Stimulated activated CD8-positive, alpha-beta memory T cell treated with anti-CD3 and anti-CD28 coated beads, Interleukin-2, amount 100 ng/mL, for 48 hours (primary cell): ENCODE measurements at places on chromosomes 13 and 19.

GRCh38 chr13:31747966-31748365 lies 8.6 kb downstream of the RXFP2 start:
- DNase-seq, result no peak

DNA sequence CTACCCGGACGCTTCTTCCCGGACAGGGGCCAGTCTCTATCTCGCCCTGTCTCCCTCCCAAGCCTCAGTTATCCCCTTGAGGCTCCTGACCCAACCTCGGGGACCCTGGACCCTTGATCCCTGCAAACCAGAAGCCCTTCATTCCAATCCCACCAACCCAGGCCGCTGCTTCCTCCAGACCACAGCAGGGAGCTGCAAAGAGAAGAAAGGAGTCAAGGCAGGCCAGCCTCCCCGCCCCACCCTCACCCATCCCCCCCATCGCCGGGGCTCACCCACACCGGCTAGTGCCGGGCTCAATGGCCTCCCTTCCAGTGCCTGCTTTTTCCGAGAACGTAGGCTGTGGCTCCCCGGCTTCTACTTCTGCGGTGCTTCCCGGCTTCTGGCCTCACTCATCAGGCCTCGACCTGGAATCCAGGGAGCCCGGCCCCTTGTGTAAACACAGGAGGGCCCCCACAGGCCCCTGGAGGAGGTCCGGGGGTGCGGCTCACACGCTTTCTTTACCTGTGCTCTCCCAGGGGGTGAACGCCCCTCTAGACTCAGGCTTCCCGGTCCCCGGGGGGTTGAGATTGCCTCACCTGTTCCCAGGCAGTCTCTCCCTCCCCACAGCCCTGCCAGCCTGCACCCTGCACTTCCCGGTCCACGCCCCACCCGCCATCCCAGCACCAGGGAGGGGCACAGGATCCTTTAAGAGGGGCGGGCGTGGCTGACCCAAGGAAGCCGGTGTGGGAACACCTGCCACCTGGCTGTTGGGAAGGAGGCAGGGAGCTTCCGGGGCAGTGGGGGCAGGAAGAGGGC lies at the start of gene FAM83E:
FAM83E (minus strand) TSS at position 641 of the 795 bp plus-strand sequence. CDS start 1,704 bp downstream, outside the sequence.
- DNase-seq, result no peak

GRCh38 chr13:79403113-79403512 lies 2.9 kb downstream of the RBM26 start:
- no peak for DNase-seq

- DNase-seq, result no peak
Measured at GRCh38 chr19:49946415-49946814, 14.6 kb downstream of the SIGLEC11 start.

- DNase-seq, result no peak
Measured at GRCh38 chr13:22086597-22087330, 415.9 kb downstream of the FGF9 start.

- DNase-seq, result no peak
Measured at GRCh38 chr19:28316464-28316863, 896.5 kb downstream of the UQCRFS1 start.

DNA sequence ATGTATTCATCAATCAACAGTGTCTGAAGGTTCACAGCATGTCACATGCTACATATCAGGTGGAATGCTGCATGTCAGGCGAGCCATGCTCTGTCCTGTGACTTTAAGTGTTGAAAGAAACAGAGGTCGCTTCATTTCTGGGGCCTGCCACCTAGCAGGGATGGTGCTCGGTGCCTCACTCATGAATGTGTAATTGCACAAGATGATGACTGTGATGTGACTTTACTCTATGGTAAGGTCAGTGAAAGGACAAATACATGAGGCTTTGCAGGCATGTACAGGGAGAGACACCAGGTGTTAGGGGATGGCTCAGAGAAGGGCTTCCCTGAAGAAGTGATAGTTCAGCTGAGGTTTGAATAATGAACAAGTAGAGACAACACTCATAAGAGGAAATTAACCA lies 66.7 kb downstream of the FRY start:
- DNase-seq, result no peak

DNA sequence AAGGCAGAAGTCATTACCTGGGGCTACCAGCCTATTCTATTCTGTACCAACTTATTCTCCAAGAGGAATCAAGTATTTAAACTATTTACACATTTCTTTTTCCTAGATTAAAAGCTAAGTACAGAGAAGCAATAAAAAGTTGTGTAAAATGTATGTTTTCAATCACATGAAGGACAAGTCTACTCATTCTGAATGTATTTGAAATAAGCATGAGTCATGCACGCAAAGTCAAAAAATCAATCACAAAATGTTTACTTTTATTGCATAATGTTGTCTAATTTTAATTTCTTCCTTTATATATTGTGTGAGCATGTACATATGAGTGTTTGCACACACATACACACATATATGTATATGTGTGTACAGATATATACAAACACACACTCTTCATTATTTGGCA lies 136.7 kb downstream of the DACH1 start:
- DNase-seq, result no peak

DNA sequence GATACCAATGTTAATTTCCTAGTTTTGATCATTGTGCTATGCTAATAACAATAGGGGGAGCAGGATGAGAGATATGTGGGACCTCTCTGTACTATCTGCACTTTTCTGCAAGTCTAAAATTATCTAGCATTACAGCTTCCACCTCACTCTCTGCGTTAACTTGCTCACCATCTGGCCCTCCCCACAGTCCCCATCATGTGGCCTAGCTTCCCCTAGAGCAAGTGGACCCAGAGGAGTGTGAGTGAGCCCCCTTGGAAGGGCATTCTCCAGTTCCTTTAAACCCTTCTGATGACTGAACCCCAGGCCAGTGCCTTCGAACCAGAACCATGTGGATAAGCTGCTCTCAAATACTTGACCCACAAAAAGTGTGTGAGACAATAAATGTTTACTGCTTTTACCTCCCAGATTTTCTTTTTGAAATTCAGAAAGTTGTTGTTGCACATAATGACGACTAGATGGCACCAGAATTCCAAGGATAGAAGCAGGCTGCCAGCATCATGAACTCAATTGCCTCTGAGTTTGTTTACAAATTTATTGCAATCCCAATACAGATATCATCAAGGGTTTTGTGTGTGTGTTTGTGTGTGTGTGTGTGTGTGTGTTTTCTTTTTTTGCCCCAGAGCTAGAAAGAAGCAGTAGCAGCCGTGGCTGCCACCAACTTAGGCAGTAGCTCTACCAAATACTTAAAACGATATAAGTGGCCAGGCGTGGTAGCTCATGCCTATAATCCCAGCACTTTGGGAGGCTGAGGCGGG lies 49.0 kb upstream of the ZNF780A start:
- DNase-seq, result no peak

GRCh38 chr13:97798836-97799235 lies 154.6 kb upstream of the IPO5 start:
- no peak for DNase-seq

- no peak for DNase-seq
Measured at GRCh38 chr19:10888421-10888866, 17.1 kb downstream of the CARM1 start.

DNA sequence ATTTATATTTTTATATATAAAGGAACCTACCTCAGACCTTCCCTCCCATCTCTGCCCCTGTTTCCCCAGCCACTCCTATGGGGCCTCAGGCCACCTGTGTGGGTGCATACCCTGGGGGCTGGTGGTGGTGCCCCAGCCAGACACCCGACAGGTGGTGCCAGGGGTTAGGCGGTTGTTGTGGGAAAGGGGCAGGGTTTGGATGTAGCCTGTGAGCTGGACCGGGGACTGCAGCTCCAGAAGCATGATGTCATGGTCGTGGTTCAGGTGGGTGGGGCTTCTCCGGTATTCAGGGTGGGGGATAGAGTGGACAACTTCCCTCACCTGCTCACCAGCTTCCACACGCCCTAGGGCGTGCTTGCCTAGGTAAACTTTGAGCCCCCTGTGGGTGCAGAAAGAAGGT lies 5.2 kb downstream of the KLK13 start:
- no peak for DNase-seq

- DNase-seq, result no peak
Measured at GRCh38 chr19:38152461-38153379, 71.3 kb downstream of the DPF1 start.

GRCh38 chr19:11574689-11575088 lies 2.8 kb downstream of the ACP5 start:
- DNase-seq, result no peak

DNA sequence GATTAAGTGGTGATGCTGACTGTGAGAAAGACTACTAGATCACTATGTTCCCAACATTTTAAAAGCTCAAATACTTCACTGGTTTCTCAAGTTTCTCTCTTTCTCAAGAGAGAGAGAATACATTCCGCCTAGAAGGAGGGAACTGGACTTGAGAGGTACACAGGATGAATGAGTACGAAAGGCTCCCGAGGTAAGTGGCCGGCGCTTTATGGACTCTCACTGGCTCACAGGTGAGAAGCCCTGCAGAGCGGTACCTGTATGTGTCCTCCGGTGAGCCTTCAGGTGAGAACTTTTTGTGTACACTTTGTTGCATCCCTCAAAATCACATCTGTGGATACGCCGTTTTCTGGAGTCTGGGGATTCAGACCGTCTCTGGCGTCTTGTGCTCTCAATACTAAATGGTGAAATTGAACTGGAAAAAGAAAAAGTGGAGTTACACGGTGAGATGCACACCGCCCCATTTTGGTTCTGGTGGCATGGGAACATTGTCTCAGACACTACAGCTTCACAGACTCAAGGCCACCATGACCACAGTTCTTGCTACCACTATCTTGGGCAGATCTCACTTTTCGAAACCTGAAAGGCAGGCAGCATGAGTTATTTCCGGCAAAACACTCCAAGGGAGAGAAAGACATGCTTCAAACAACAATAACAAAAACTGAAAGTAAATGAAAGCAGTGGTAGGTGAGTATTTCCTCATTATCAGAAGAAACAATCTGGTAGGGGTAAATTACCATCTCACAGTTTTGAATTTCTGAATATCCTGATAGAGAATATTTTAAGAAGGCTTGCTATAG lies 418.9 kb downstream of the KLF12 start:
- no peak for DNase-seq

GRCh38 chr13:102291587-102292218 lies 110.1 kb downstream of the FGF14 start:
- no peak for DNase-seq

GRCh38 chr13:31009166-31009565 lies 76.7 kb downstream of the TEX26 start:
- no peak for DNase-seq

GRCh38 chr13:98797456-98797855 lies 45.0 kb upstream of the SLC15A1 start:
- no peak for DNase-seq

- no peak for DNase-seq
Measured at GRCh38 chr19:1411255-1412191, 4.1 kb downstream of the DAZAP1 start.

DNA sequence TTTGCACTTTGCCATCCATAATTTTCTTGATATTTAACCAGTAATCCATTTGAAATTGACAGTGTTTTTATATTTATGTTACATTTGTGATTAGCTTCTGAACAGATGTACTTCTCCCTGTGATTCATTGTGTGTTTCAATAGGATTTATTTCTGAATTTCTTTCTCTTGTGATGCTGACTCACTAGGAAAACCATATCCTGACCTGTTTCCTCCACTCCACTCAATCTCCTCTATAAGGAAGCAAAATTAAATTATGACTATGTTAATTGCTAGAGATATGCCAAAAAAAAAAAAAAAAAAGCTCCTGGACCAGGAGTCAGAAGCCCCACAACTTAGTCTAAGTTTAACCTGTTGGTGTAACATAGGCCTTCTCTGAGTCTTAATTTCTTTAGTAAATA lies 614.6 kb upstream of the SPRY2 start:
- no peak for DNase-seq

GRCh38 chr13:30923418-30923817 lies 9.0 kb upstream of the TEX26 start:
- DNase-seq, result no peak

DNA sequence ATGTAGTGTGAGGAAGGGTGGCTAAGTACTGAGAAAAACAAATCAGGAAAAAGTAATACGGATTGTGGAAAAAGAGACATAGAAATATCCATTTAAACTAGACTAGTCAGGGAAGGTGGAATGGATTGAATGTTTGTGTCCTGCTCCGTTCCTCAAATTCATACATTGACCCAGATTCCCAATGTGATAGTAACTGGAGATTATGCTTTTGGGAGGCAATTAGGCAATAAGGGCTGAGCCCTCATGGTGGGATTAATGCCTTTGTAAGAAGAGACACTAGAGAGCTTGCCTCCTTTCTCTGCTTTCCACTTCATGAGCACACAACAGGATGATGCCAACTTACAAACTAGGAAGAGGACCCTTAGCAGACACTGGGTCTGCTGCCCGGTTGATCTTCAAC lies 765.2 kb upstream of the GPC6 start:
- no peak for DNase-seq

GRCh38 chr13:19836472-19836871 lies 27.0 kb downstream of the ZMYM5 start:
- DNase-seq, result no peak

- no peak for DNase-seq
Measured at GRCh38 chr19:2288818-2289713, 7.1 kb upstream of the PEAK3 start.
